Activated CD4-positive, alpha-beta T cell treated with anti-CD3 and anti-CD28 coated beads for 36 hours (primary cell): ENCODE measurements at places on chromosomes 1 and 21.

DNA sequence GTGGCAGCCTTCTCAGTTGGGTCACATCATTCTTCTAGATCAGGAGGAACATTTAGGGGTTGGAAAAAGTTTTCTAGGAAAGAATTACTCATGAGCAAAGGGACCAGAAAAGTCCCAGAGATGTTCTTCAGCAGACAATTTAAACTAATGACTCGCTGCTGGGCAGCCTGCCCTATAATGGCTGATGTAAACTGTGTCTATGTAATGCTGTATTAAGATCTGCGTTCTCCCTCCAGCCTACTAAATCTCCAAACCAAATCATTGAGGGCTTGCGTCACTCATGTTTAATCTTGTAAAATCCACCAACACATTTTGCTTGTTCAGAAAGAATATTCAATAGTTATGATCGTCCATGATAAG, 92.1 kb downstream of the LRRC8C start:
- peak; percentile 69 for DNase-seq

GRCh38 chr1:24284156-24284471, 35.0 kb upstream of the GRHL3 start:
- DNase-seq = no peak

- peak; percentile 52 for DNase-seq
Observed at GRCh38 chr1:89540406-89540970, 15.9 kb downstream of the LRRC8B start.

DNA sequence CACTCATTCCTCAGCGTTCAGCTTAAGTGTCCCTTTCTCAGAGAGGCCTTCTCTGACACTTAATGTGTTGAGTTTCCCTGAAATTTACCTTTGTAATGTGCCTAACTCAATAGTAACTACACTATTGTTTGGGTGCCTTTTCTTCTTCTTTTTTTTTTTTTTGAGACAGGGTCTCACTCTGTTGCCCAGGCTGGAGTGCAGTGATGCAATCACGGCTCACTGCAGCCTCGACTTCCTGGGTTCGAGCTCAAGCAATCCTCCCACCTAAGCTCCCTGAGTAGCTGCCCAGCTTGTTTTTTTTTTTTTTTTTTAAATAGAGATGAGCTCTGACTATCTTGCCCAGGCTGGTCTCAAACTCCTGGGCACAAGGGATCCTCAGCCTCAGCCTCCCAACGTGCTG, 50.1 kb downstream of the ARHGEF11 start:
- no peak for DNase-seq

DNA sequence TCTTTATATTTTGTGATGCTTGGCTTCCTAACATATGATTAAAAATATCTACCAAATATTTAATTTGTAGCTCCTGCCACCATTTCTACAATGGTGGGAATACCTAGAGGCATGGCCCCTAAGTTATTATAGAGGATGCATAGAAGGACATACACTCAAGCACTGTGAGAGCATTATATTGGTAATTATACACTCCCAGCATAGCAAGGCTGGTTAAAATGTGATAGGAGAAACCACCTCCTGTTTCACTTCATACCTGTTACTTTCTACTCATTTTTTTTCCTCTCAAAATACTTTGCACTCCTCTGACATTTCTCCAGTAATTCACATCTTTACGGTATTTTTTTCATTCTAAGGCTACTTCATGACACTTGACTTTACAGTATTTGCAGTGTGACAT, 92.9 kb downstream of the HS2ST1 start:
- DNase-seq = no peak

DNA sequence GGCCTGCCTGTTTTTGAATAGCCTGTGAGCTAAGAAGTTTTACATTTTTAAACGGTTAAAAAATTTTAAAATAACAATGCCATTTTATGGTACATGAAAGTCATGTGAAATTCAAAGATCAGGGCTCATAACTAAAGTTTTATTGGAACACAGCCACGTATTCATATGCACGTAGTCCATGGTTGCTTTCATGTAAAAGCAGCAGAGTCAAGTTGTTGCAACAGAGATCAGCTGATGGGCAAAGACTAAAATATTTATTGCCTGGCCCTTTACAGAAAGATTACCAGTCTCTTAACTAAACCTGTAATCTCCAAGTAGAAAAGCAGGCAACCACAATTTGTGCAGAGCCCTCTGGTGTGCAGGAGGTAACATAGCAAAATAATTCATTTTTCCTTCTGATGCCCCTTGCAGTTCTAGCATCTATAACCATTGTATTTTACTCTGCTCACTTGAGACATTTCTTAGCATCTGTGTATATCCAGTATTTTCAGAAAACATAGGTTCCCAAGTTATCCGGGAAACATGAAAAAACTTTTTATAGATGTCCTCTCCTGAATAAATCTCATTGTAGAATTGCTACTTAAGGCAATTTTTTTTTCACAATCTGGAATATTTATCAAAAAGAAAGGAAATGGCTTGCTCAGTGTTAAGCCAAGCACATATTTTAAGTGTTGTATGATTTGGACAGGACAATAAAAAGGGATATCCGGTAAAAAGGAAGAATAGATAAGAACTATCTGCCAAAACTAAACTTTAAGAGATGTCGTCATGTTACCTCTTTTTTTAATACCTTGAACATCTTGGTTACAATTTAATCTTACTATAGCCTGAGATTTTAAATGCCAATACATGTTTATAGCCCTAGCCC, 430.8 kb downstream of the PLPP3 start:
- no peak for DNase-seq
